Non-pigmented ciliary epithelial cell (primary cell): ENCODE measurements at places on chromosomes 7 and 10.

GRCh38 chr10:71330789-71331404, 11.8 kb downstream of the SLC29A3 start:
- no peak for DNase-seq

DNA sequence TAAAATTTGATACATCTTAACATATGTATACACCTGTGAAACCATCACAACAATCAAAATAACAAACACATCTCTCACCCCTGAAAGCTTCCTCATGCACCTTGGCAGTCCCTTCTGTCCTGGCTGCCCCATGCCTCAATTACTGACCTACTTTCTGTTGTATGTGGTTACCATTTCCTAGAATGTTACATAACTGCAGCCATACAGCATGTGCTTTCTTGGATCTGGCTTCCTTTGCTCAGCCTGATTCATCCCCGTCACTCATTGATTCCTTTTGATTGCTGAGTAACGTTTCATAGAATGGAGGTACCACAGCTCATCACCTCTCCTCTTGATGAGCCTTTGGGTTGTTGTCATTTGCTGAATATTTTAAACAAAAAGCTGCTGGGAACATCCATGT, 165.3 kb downstream of the CELF2 start:
- no peak for DNase-seq

GRCh38 chr7:75872073-75872782, 6.6 kb upstream of the RHBDD2 start:
- no peak for DNase-seq

DNA sequence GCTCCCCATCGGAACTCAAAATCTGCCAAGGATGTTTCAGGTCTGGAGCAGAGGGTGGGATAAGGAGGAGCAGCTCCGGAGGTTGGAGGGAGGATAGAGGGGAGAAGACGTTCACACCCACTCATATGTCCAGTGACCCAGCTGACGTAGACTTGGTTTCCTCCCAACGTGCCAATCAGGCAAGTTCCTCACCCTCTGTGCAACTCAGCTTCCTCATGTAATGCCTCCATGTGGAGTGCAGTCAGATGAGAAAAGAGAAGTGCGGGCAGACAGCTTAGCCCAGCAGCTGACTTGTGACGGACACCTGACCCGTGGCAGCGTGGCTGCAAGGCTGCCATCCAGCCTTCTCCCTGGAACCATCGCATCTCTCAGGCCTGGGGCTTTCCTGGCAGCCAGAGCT, 86.8 kb downstream of the NPTX2 start:
- DNase-seq, result no peak

DNA sequence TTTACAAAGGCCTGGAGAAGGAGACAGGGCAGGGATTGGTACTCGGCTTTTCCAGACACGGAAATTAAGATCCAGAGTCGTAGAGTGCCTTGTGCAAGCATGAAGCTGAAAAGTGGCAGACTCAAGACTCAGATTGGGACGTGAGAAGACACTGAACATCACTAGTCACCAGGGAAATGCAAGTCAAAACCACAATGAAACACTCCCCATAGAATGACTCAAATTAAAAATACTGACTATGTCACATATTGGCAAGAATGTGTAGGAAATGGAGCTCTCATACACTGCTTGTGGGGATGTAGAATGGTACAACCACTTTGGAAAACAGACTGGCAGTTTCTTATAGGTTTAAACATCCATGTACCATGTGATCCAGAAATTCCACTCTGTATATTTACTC, 472.0 kb downstream of the RPS24 start:
- no peak for DNase-seq

DNA sequence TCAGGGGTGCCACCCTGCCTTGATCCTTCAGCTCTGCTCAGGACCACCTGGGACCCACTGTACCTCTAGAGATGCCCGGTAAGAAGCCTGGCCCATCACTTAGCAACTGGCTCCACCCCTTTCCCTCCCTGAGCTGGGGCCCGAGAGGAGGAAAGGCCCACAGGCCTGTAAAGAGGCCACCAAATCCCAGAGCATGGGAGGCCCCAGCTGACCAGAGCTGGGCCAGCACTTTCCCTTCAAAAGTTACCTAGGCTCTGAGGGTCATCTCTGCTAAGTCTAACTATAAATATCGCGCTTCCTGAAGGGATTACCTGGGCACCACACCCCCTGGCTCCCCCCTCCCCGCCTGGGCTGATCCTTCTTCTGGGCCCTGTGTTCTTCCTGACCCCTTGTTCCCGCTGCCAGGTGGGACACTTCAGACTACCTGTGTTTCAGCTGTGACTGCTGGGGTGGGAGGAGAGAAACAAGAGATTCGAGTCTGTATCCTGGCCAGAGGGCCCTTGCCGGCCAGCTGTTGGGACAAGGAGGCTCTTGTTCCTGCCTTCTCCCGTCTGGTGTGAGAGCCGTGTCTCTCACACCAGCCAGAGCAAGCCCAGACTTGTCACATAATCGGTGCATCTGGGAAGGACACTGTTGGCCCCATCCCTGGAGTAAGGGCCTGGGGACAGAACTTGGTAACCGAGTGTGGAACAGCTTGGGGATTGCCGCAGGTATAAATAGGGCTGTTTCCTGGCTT, 22.8 kb upstream of the ANKRD2 start:
- no peak for DNase-seq

GRCh38 chr10:79927111-79927828, 21.6 kb downstream of the SFTPD start:
- no peak for DNase-seq

DNA sequence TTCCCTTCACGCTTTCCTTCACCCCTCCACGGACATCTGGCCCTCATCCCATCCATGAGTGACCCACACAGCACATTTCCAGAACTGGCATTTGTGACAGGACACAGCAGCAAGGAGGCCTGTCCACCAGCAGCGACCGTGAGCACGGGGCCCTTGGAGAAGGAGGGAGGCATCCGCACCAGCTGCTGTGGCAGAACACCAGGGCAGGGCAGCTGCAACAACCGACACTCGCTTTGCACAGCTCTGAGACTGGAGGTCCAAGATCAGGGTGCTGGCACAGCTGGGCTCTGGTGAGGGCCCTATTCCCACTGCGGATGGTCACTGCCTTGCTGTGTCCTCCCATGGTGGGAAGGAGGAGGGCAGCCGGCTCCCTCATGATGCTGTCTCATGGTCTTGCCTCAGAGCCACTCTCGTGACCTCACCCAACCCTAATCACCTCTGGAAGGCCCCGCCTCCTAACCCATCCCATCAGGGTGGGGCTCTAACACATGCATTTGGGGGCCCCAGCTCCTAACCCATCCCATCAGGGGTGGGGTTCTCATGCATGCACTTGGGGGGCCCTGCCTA, 36.7 kb downstream of the PTPRN2 start:
- no peak for DNase-seq

GRCh38 chr7:42869131-42870020, 42.5 kb downstream of the C7orf25 start:
- DNase-seq, result no peak

DNA sequence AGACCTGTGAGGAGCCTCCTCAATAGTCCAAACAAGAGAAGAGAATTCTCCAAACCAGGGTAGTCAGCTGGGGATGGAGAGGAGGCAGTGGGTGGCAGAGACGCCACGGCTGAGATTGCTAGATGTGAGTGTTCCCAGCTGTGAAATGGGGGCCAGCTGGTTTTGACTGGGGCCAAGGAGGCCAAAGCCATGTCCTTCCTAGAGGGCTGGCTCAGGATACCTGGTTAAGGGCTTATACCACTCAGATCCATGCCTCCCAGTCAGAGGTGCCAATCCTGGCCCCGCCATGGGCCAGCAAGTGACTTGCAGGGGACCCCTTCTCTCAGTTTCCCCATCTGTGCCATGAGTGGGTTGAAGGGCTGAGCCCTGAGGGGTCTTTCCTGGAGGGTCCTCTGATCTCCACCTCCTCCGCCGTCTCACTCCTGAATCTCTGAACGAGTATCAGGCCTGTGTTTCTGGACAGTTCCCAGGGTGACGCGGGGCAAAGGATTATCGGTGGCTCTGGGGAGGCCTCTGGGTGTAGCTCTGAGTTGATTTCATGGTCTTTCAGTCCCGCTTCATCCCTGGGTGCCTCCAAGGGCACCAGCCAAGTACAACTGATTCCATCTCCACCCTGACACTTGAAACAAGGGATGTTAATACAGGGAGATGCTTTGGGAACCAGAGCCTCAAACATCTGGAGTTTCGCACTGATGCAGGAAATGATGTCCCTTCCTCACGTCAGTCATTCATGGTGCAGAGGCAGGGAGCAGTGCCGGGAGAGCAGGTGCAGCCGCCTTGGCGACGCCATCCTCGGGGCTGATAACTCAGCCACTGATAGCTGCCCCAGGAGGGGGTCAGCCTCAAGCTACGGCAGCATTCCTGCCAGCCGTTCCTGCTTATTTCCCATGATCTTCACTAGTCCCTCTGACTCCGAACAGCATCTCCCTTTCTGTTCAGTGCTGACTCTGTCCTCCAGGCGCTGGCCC, 126.7 kb downstream of the RGS10 start:
- no peak for DNase-seq

GRCh38 chr10:3757638-3758490, 27.1 kb downstream of the KLF6 start:
- DNase-seq, result no peak

DNA sequence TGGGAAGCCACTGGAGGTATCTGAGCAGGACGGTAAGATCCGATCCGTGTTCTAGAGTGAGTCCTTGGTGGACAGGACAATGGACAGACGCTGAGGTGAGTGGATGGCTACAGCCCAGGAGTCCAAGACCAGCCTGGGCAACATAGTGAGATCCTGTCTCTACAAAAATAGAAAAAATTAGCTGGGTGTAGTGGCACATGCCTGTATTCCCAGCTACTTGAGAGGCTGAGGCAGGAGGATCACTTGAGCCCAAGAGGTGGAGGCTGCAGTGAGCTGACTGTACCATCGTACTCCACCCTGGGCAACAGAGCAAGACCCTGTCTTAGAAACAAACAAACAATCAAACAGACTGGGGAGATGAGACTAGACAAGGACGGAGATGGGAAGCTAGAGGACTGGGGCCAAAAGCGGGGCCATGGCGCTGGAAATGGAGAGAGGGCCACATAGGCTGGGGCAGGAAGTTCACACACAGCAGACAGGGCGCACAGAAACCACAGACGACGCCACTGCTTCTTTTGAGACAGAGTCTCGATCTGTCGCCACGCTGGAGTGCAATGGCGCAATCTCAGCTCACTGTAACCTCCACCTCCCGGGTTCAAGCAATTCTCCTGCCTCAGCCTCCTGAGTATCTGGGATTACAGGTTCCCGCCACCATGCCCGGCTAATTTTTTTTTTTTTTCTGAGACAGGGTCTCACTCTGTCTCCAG, 24.7 kb downstream of the DAGLB start:
- no peak for DNase-seq

DNA sequence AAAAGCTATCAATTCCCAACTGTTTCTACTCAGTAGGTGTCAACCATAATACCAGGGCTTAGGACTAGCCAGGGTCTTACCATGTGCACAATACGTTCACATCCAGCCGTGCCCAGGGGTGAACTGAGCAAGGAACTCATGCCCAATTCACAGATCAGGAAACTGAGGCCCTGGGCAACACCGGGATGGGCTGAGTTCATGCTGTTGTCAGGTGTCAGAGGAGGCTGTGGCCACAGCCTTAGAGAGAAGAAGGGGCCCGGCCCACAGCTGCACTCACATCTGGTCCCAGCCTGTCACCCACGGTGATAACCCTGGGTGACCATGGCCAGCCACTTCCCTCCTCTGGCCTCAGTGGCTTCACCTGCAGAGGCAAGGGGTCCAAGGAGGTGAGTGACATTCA, 92.0 kb downstream of the FAM53B start:
- DNase-seq, result no peak

GRCh38 chr10:125607689-125608290, 75.2 kb downstream of the TEX36 start:
- DNase-seq, result no peak

GRCh38 chr10:15865304-15865703, 5.0 kb upstream of the MINDY3 start:
- no peak for DNase-seq

DNA sequence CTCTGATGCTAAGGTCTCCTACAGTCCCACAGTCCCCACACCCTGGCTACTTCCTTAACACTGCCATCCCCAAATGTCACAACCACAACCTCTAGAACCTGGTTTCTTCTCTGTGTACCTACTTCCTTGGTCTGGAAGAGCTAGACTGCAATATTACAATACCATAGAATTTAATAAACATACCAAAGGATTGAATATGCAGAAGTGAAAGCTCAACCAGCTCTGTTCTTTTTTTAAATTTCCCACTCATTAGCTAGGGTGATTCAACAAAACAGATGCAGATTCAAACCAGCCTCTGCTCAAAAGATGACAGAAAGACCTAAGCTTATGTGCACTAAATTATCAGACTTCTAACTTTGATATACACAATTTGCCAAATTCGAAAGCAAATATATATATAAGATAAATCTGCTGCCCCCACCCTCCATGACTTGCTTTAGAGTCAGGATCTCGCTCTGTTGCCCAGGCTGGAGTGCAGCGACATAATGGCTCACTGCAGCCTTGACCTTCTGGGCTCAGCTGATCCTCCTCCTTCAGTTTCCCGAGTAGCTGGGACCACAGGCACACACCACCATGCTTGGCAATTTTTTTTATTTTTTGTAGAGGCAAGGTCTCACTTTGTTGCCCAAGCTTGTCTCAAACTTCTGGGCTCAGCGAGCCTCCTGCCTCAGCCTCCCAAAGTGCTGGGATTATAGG, 212.6 kb downstream of the CHCHD3 start:
- no peak for DNase-seq

DNA sequence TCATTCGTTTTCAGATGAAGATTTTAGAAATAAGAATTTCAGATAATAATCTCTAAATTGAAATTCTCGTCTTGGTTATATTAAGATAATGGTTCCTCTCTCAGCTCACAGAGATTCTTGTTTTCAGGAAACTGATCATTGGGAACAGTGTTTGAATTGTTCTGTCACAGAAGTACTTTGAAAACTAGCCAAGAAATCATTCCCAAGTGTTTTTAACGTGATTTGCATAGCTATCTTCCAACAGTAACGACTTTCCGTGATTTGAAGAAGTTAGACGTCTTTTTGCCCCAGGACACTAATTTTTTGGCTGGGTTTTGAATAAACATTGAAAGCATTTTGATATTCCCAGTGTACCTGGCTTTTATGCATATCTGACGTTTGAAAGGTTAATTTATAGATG, 116.0 kb downstream of the CDCA7L start:
- DNase-seq, result no peak

GRCh38 chr10:127196282-127197153, at the start of gene INSYN2A:
Gene INSYN2A, minus strand, starts transcription at chr10:127196591. Its CDS starts 20,196 bp downstream, at chr10:127176395.
- no peak for DNase-seq

DNA sequence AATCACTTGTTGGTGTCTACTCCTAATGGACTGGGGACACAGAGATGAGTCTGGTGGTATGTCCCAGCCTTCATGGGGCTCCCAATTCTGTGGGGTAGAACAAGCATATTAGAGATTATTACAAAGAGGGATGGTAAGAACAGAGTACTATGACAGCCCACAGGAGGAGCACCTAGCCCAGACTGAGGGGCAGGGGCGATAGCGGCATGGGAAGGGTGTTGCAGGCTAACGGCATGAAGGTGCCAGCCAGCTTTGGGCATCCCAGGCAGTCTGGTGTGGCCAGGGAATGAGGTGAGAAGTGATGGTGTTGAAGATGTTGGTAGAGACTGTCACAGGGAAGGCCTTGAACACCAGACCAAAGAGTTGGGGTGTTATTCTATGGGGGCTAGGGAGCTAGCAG, 280.0 kb downstream of the RPS24 start:
- DNase-seq, result no peak

- no peak for DNase-seq
Measured at GRCh38 chr10:86538547-86538946, 17.0 kb upstream of the WAPL start.
